Midbrain (tissue), 1 donor: ENCODE measurements at places on chromosomes 11 and 22.

DNA sequence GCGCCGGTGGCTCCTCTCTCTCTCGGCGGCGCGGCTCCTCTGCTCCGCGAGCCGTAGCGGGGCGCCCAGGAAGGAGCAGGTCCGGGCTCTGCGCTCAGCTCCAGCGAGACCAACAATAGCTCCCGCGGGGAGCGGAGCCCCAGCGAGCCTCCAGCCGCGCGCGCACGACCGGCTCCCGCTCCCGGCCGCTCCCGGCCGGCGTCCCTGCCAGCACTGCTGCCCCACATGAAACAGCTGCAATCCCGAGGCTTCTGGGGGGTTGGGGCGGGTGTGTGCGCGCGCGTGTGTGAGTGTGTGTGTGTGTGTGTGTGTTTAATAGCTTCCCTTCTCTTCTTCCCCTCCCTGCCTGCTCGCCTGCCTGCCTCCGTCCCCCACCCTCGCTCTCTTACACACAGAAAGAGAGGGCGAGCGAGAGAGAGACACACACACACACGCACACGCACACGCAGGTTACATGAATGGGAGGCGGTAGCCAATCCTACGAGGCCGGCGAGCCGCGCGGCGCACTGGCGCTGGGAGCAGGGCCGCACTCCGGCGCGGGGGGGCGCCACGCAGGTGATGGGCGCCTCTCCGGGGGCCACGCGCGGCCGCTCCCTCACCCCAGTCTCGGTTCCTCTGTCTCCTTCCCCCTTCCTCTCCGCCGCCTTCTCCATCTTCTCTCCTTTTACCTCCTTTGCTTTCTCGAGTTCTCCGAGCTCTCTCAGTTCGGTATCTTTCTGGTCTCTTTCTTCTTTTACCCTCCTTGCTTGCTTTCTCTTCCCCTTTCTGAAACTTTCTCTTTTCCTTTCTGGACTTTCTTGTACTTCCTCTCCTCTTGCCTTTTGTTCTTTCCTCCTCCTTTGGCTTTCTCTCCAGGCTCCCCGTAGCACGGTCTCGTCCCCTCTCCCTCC is at the start of gene TENM4:
TENM4 (minus strand) TSS at position 460 of the 890 bp plus-strand sequence. CDS start 371,086 bp downstream, outside the sequence.
- peak; percentile 69 for DNase-seq

DNA sequence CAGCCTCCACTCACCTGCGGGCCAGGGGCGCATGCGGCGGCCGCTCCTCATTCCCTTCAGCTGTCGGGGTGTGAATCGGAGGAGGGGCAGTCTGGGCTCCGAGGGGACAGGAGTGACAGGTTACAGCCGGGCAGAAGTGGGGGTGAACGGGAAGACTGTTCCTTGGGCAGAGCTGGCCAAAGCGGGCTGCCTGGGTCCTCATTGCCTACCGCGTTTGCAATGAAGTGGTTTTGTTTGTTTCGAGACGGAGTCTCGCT is 733 bp downstream of the MEI1 start:
- no peak for DNase-seq

DNA sequence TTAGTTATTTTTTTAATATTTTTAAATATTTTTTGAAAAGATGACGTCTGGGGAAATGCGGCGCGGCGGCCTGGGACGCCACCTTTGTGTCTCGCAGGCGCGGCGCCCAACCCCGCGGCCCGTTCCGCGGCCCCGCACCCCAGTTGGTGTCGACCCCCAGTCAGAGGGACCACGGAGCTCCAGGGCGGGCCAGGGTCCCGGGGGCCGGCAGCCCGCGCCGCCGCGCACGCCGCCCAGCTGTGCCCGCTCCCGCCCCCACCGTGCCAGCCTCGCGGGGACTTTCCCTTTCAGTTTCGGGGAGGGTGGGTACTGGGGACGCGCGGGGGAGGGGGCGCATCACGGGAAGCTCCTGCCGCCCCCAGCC is 1.6 kb downstream of the CCND1 start:
- DNase-seq: no peak

DNA sequence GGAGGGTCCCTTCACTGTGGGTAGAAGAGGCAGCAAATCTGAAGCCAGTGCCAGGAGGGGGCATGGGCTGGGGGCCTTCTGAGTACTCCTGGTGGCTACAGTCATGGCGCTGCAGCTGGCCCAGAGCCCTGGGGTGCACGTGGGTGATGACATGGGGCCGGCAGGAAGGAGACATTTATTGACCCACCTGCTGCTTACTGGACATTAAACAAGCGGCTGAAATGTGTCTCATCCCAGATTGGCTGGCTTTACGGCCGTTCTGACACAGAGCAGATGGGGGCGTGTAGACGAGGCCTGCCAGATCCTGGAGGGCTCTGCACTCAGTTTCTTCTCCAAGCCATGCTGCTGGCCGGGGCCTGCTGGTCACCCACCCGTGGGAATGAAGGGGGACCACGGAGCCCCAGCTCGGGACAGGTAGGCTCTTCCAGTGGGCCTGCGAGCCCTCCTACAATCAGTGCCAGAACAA is 906.9 kb downstream of the BRD1 start:
- peak; percentile 60 for DNase-seq

GRCh38 chr11:129998107-129998506 is 4.5 kb downstream of the PRDM10 start:
- DNase-seq: no peak
